NCI-H1092 (cell line): ENCODE measurements at places on chromosomes 3 and 15.

GRCh38 chr15:25795061-25795460 is 68.1 kb downstream of the ATP10A start:
- DNase-seq: no peak

GRCh38 chr3:4587061-4587837 is 94.1 kb downstream of the ITPR1 start:
- DNase-seq: no peak

DNA sequence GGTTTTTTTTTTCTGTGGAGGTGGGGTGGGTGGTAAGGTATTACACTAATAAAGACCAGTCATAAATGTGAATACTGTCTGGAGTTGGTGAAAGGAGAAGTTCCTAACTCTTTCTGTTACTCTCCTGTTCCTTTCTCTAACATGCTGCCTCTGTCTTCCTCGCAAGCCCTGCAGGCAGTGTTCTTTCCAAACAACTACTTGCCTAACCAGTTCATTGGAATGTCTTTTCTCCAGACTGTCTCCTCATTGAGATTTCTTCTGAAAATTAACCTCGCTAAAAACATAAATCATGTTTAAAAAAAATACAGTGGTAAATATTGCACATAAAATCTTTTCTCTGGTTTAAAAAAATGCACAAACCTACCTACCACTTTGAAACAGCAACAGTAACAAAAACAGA is 135.2 kb downstream of the TP63 start:
- no peak for DNase-seq

DNA sequence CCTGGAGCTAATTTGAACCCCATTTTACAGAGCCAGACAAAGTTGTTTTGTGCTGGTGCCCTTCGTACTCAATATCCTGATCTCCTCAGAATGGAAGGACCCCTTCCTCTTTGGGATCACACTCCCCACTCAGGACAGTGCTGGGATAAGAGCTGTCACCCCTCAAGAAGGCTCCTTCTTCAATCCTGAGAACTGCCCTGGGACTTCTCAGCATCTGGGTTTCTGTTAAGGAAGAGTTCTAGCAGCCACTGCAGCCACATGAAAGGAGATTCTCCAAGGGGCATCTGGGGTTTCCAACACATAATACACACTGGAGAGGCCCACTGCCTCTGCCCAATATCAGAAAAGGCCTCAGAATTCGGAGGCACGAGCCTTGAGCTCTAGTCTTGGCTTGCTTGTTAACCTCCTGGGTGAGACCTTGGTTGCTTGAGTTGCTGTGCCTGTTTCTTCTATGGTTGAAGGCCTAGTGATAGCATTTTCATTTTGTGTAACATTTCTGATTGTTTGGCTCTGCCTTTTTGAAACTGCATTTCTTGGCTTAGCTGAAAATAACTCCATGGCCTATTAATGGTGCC is 78.8 kb upstream of the NMNAT3 start:
- DNase-seq: no peak

DNA sequence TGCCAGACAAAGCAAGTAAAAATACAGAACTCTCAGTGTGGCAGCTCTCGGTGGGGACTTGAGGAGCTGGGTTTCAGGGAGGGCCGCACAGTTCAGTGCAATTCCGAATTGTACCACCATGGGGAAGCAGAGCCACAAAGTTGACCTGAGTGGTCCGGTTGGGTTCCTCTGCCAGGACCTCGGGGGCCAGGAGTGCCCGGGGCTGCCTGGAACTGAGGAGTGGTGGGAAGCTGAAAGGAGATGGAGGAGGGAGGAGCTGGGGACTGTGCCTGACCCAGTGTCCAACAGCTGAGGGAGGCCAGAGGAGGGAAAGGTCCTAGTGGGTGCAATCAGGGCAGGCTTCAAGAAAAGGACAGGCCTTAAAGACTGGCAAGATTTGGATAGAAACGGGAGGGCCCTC is 32.2 kb upstream of the TRH start:
- DNase-seq: peak; percentile 46

GRCh38 chr3:176611703-176612102 is 585.6 kb downstream of the TBL1XR1 start:
- DNase-seq: no peak

GRCh38 chr15:62979252-62979651 is 63.3 kb upstream of the TPM1 start:
- no peak for DNase-seq

- no peak for DNase-seq
These were observed 99.9 kb upstream of the GAP43 start for GRCh38 chr3:115523458-115523857.

DNA sequence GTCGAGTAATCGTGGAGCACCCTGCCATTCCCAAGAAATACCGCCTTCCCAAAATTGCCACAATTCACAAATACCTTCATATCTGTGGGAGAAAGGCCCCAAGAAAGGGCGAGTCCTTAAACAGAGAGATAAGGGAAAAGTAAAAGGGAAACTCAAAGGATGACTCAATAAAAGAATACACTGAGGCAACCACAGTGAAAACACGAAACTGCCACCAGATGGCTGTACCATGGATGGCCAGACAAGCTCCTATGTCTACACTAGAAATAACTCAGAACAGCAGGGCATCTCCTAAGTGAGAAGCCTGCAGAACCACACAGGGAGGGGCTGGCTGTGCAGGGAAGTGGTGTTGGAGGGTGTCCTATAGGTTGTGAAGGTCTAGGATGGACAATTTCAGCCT is 25.0 kb downstream of the SRGAP3 start:
- no peak for DNase-seq

DNA sequence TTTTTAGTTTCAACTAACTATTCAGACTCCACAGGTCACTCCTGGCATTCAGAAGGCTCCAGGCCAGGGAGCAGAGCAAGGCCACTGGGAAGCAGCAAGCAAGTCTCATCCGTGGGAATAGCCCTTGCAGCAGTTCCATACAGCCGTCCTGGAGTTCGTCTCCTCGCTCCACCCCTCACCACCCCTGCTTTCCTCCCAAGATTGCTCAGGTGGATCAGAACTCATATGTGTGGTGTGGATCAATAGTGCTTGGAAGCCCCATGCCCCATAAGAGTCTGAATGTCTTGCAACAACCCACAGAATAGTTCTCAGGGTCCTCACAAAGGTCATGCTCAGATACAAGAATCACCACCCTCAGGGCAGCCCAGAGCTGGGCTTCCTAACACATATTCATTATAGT is 44.5 kb downstream of the SUSD5 start:
- DNase-seq: no peak

- DNase-seq: no peak
These were observed 2.1 kb downstream of the CYB561D2 start for GRCh38 chr3:50352781-50353180.

DNA sequence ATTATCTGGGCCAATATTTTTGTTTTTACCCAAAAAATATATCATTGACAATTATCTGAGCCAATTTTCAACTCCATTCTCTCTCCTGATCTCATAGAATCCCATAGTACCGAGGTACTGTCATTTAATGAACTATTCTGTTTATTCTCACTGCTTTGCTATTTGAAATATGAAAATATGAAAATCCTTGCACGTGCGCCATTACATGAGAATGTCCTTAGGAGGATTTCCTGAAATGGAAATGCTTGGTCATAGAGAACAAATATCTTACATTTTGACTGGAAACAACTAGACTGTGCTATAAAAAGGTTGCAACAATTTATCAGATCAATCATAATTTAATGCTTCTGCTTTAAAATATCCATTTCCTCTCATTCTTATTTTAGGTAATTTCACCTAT is 18.3 kb downstream of the FRMD4B start:
- no peak for DNase-seq

DNA sequence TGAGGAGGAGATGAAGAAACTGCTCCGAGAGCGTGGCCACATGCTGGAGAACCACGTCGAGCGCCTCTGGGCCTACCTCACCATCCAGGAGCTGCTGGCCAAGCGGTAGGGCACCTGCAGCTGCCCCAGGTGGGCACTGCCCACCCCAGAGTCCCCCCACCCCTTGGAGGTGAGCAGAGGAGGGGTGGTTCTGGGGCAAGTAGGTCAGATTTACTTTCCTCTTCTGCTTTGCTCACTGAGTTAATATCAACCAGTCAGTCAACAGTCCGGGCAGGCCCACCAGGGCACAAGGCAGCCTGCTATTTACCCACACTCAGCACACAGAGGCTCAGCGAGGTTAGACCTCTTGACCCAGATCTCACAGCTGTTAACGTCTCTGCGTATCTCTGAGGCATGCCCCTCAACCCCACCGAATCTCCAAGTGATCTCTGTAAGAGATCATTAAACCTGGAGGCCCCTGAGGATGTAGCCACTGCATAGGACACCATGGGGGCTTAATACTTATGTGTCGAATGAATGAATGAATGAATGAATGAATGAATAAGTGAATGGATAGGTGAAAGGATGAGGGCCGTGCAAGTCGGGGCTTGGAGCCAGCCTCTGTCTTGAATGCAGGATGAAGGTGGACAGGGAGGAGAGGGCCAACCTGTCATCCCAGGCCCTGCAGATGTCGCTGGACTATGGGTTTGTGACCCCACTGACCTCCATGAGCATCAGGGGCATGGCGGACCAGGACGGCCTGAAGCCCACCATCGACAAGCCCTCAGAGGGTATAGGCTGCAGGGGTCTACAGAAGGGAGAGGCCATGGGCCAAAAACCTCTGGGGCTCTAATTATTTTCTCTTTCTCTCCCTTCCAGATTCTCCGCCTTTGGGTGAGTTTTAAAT is 8.0 kb upstream of the ITIH3 start:
- no peak for DNase-seq

DNA sequence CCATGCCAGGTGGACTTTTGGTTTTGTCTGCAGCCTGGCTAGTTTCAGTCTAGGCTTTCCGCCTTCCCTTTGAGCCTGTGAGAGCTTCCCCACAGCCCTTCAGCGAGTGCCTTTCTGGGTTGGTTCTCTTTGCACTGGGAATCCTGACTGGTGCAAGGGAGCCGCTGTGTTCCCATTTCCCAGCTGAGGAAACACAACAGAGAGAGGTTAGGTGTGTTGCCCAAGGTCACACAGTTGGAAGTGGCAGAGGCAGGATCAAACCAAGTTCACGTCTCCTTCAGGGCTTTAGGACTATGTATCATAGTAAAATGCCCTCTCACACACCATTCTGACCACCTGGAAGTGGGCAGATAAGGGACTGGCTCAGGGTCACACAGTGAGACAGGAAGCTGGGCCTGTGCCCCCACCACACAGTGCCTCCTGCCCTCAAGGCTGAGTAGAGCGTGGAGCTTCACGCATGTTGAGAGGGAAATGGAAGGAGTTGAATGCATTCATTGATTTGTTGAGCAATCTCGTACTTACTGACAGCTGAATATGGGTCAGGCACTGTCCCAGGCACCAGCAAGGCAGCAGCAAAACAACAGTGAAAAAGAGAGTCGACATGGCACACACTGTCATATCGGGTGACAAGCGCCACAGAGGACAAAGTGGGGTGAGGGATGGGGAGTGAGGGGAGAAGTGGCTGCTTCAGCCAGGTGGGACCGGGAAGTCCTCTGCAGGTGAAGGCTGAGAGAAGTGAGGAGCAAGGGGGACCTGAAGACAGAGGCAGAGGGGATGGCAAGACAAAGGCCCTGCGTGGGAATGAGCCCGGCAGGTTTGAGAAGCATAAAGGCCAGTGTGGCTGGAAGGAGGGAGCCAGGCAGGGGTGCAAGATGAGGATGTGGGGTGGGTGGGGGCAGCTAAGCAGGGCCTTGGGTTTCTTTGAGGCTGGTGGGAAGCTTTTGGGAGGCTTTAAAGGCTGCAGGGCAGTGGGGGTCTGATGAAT is 12.3 kb upstream of the ANPEP start:
- DNase-seq: no peak

DNA sequence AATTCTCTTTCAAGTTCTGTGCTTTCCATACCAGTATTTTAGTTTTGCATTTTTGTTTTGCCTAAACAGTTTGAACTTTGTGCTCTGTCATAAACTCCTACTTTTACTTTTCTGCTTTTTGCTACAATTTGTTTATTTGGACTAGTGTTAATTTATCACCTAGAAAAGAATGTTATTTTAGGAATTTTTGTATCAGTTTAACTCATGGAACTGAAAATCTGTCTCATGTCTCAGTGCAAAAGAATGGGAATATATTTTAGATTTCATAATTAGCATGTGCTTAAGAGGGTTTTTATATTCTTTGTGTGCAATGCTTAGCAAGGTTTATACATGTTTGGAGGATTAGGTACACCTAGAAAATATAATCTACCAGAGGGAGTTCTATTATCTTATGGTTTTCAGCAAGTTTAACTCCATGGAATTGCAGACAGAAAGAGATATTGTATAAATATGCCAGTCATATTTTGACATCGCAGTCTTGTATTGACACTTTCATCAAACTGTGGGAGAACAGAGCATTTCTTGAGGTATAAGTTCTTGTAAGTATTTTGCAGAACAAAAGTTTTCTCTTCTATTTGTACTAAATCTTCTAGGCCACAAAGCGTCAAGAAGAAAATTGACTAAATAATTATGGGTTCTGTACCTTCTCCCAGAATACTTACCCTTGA is 409.9 kb downstream of the RBMS3 start:
- DNase-seq: no peak
